ENCODE measurements at places on chromosomes 13 and 19.

DNA sequence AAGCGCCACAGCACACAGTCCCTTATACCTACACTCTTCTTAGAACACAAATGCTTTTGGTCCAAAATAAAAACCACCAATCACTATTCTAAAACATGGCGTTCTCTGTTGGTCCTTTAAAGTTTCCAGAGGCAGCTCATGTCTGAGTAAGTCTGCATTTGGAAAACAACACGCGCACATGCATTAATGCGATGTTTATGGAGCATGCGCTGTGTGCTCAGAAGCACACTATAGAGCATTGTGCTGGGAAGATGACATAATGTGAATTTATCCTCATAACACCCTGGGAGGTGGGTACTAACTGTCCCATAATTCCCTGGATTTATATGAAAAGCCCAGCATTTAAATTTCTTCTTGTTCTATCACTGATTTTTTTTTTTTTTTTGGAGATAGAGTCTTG lies 10.7 kb downstream of the ZNF682 start:
- DNase-seq: no peak

- DNase-seq: no peak
These were observed 676.7 kb upstream of the SPRY2 start for GRCh38 chr13:81017513-81018152.

DNA sequence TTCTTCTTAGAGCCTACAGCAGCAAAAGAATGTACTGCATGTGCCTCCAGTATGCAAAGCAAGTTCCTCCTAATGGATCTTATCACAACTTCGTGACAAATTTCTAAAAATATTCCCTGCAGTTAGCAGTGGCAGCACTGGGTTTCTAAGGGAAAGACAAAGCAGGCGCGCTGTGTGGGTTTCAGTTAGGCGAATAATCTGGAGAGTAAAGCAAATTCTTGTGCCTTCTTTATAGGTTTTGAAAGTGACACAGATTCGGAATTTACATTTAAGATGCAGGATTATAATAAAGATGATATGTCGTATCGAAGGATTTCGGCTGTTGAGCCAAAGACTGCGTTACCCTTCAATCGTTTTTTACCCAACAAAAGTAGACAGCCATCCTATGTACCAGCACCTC lies 167.9 kb downstream of the LMO7 start:
- DNase-seq: no peak

DNA sequence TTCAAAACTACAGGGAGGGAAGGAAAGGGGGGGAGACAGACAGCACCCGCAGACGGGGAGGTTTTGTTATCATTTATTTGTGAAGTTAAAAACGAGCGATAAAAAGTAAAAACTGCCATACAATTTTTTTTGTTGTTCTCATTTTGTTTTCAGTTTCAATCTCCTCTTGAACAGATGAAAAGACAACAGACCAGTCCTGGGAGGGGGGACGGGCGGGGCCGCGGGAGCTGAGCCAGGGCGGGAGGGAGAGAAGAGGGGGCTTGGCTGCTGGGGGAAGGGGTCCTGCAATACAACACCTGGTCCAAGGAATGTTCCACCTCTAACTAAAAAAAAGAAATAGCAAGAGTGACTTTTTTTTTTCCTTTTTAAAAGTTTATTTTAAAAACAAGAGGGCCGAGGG lies 11.3 kb downstream of the KHSRP start:
- no peak for DNase-seq

DNA sequence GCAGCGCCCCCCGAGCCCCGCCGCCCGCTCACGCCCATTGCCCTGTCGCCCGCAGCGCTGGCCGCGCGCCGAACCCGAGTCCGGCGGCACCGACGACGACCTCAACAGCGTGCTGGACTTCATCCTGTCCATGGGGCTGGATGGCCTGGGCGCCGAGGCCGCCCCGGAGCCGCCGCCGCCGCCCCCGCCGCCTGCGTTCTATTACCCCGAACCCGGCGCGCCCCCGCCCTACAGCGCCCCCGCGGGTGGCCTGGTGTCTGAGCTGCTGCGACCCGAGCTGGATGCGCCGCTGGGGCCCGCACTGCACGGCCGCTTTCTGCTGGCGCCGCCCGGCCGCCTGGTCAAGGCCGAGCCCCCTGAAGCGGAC lies 518 bp downstream of the KLF2 start:
- no peak for DNase-seq

- peak; percentile 90 for DNase-seq
These were observed 1.2 kb upstream of the JUNB start for GRCh38 chr19:12789904-12790619.

DNA sequence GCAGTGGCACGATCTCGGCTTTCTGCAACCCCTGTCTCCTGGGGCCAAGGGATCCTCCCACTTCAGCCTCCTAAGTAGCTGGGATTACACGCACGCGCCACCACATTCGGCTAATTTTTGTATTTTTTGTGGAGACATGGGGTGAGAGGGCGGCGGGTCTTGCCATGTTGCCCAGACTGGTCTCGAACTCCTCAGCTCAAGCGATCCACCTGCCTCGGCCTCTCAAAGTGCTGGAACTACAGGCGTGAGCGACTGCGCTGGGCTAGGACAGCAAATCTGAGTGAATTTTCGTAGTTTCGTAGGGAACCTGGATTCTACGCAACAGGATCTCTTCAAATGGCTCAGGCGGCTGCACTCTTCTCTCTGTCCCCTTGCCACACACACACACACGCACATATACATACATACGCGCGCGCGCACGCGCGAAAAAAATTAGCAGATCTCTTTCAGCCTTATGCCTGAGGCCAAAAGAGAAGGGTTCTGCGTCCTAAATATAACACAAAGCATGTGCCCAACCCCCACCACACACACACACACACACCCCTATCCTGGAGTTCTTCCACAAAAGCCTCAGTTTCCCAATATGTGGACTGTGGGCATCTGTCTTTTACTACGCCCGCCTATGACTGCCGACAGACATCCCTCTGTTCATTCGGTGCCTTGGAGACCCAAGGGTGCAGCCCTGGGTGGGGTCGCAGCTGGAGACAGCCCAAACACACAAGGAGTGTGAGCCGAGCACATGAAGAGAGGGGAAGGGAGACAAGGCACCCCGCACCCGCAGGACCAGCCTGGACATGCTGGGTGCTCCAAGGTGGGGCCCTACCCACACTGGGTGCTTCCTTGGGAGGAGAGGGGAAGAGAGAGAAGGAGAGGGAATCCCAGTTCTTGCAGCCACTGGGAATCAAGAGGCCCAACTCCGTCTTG lies 616 bp downstream of the PINLYP start:
- no peak for DNase-seq

- DNase-seq: no peak
These were observed 25.2 kb downstream of the SPATA13 start for GRCh38 chr13:24185591-24186232.

GRCh38 chr19:13441810-13442512 lies 64.3 kb downstream of the CACNA1A start:
- no peak for DNase-seq

DNA sequence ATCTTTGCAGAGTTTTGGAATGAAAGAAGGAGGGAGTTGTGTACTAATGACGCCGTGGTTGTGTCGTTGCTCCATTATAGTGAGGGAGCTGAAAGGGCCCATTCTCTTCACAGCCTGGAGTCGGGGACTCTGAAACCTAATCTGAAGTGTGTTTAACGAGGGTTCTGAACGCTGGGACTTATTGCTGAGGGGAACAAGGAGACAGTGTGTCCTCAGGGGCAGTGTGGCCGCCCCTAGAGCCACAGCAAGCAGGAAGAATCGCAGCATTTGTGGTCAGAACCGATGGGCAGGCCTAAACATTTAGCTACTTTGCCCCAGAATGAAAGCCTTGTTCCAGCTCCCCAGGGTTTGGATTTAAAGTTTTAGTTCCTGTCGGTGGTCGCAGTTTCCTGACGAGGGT lies 156.4 kb upstream of the RNF113B start:
- no peak for DNase-seq

- no peak for DNase-seq
These were observed 117.7 kb upstream of the CACNA1A start for GRCh38 chr19:13623716-13624710.

GRCh38 chr19:29405728-29405995 lies 120.1 kb upstream of the VSTM2B start:
- DNase-seq: no peak

DNA sequence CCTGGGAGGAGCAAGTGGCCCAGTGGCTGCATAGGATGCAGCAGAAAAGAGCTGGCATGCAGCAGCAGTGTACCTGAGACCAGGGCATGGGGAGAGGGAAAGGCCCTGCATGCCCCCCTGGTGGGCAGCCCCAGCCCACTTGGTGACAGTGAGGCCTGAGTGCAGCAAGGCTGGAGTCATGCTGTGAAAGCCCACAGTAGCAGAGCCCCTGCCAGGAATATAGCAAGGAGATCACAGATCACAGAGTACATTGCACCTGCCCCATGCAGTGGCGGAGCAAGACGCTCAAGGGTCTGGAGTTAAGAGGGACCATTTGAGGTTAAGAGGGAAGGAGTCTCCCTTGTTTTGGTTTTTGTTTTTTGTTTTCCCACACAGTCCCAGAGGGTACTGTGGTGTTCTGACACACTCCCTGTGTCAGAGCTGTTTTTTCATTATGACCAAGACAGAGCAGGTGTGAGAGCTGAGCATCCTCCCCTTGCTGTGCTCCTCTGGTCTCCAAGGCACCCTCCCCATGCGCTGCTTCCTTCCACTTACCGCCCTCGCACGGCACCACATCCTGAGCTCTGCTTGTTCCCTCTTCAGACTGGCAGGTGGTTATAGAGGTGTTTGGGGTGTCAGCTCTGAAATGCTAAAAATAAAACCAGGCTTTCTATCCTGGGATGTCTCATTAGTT lies 85.0 kb upstream of the UBL3 start:
- peak; percentile 69 for DNase-seq

DNA sequence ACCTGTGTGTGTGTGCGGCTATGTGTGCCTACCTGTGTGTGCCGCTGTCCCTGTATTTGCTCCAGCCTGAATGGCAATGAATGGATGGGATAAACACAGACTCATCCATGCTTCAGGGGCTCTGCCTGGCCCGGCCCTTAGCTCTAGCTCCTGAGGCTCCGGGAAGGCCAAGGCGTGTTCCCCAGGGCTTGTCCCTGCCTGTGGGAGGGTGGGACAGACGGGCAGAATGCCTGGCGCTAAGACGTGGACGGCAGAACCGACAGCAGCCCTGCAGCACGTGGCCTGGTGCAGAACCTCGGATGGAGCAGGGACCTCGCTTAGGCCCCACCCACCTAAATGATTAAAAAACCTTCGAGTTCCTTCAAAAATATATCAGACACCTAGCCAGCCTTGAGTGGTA lies 57.8 kb upstream of the C13orf46 start:
- no peak for DNase-seq

DNA sequence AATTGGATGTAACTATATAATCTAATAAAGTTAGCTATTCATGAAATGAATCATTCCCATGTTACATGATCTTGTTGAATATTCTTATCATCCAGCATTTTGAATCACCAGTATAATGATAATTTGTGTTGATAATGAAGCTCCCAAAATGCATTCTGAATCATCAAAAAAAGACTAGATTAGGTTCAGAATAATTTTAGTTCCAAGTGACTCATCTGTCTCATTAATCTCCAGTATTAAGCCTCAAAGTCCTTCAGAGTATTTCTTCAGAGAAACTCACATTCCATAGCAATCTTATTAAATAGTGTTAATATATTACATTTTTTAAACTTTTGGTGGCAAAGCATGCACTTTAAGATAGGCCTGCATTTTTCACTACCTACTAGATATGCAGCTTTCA lies 207.5 kb downstream of the SLITRK5 start:
- no peak for DNase-seq

DNA sequence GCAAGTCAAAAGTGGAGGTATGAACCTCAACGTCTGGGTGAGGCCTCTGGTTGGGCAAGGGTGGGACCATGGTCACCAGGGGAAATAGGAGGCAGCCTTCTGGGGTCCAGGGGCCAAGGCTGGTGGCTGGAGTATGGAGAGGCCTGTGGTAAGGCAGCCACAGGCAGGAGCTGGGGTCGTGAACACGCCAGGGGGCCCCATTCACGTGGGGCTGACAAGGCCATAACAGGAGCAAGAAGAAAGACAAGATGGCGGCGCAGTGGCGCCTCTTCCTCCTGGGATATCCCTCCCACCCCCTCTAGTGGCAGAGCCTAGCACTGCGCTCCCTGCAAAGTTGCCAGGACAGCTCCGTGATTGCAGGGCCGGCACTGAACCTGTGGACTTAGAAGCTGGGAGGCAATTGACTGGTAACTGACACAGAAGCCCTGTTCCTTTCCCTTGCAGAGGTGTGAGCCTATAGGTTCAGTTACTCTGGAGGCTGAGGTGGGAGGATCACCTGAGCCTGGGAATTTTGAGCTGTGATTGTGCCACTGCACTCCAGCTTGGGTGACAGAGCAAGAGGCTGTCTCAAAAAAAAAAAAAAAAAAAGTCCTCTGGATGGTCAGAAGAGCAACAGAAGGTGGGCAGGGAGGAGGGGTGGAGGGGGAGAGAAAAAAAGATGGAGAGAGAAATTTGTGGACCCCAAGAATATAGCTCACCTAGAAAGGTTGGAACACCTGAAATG lies 19.7 kb upstream of the EDDM13 start:
- peak; percentile 55 for DNase-seq

GRCh38 chr19:1651568-1652291 lies 685 bp downstream of the TCF3 start:
- DNase-seq: no peak

DNA sequence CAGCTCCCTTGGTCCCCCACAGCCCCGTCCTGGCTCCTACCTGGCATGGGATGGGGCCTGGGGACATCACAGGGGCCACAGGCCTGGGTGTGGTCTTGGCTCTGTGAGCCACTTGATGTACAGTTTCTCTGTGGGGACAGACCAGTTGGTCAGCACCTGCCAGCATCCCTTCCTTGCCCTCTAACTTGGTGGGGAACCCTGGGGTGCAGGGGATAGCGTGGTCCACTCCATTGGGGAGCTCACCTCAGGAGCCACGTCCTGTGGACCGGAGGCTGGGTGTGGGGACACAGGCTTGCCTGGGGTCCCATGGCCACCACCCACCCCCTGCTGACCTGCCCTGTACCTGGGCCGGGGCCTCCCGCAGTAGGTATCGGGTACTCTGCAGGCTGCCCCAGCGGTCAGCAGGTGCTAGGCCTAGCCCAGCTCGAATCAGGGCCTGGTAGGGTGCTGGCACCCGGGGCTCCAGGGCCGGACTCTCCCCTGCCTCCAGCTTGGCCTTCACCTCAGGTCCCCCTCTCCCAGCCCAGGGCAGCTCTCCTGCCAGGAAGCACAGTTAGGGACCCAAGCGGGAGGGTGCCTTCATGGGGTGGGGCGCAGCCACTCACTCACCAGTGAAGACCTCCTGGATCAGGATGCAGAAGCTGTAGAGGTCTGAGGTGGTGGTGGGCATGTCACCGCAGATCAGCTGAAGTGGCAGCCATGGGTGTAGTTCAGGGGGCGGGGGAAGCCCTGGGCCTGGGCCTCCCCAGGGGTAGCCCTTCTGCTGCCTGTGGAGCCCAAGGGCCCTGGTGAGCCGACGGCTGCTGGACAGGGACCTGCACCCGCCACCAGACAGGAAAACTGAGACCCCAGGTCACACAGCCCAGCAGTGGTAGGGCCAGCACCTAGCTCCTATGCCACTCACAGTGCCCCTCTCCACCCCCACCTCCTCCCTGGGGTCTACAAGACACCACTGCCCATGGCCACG lies 14.9 kb downstream of the ARHGAP33 start:
- DNase-seq: no peak
